GM23248 (cell line): ENCODE measurements at places on chromosomes 2 and 18.
A peak's percentile ranks its signal among the peaks of the same experiment; 100 is the strongest.

DNA sequence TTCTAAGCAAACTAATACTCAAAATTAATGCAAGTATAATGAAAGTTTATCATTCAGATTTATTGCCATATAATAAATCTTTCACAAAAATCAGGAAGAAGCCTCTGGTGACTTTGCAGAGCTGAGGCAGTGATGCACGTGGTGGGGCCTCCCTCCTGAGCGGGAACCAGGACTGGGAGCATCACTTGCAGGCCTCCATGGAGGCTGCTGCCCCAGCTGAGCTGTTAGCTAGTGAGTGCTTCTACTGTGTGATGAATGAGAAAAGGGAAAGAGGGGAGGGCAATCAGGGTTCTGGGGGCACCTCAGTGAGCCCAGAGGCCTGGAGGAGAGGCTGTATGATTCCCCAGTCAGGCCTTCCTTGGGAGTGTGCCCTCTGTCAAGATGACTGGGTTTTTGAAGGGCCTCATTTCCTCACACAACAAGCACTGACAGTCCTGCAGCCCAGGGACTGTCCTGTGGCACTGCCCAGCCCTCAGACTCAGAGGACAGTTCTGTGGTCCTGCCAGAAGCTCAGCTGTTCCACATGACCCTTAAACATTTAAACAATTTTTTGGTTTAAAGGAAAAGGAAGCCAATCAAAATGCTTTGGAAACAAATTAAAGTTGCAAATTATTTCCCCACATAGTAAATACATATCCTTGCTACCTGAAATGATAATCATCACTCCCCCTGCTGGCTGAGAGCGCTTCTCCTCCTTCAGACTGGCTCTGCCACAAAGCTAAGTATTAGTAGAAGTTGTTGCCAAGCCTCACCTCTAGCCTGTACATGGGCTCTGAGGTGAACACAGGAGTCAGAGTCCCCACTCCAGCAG lies 90.9 kb upstream of the SMAD7 start:
- peak; percentile 68 for DNase-seq

DNA sequence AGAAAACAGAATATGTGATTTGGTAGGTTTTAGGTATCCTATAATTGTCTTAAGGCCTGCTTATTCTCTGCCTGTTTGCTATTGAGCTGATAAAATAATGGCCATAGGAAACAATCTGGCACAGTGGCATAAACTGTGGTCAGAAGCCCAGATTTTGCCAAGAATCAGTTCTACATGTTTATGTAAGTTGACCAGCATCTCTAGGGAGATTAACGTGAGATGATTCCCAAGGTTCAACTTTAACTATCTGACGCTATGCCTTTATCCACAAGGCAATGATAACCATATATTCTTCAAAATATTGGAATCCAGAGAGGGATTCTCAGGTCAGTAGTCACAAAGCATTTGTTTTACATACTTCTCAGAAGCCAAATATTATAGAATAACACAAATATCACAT lies 25.6 kb downstream of the AP1S3 start:
- no peak for DNase-seq

DNA sequence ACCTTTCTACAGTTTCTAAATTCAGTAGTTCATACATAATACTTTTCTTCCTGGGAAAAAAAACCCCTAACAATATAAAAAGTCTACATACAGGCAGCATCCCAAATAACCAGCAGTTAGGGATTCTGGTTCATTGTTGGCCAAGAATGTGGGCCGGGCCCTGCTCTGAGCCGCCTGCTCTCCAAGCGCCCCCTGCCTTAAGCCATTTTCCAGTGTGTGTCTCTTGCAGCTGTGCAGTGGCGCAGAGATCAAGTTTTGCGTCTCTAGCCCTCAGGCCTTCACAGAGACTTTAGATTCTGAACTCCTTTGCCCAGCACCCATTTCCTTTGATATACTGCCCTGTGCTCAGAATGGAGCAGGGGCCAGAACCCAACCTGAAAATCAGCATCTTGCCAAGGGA lies 32.9 kb downstream of the RMC1 start:
- no peak for DNase-seq

DNA sequence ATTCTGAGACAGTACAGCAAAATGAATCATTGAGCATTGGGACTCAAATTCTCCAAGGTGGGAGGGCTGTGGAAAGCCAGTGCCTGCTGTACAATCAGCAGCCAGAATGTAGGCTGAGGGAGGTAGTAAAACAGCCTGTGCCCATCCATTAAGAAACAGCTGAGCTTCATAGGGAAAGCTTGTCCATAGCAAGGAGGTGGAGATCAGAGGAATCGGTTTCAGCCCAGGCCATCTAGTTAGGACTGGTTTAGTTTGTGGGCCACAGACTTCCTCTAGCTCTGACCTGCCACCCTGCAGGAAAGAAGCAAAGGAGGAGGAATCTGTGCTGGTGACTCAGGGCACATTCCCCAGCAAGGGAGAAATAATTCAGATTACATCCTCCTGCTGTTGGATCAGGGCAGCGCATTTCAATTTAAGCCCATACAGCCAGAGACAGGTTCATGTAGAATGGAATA lies 333.4 kb downstream of the SETBP1 start:
- DNase-seq = peak; percentile 89

DNA sequence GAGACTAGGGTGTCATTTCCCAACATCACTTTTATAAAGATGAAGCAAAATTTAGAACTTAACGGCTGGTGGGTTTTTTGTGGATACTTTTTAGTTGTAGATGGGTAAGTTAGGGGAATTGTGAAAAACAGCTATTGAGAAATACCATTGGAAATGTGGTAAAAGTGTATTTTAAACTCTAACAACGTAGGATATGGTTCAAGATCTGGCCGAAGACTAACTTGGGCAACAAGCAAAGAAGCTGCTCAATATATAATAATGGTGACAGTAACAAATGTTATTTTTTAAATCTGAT lies 1.6 kb downstream of the DNAH7 start:
- DNase-seq = no peak
